ENCODE measurements at places on chromosomes 3 and 15. TPM values are rescaled to one million over a fixed set of nuclear protein-coding genes. Genes with fewer than 3 reads are reported as not detected.

DNA sequence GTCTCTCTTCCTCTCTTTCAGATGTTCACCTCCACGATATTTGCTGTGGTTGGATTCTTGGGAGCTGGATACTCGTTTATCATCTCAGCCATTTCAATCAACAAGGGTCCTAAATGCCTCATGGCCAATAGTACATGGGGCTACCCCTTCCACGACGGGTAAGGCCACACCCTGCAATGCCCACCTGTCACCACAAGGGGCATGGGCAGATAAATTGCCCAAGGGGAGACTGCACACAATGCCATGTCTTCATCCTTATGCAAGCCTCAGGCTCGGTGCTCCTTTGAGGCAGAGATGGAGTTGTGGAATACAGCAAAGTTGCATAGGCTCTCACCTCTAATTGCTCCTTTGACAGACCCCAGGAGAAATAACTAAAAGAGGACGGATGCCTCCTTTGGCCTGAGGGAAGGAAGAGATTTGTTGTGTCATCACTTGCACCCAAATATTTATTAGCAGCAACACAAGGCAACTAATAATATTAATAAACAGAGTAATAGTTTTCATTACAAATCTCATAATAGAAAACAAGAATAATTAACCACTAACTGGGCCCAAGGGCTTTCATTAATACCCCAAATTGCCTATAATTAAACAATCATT is 13.2 kb downstream of the TM4SF4 start:
- no peaks in the 10 kb centered on the region for H3K36me3 ChIP-seq
- H3K4me3 ChIP-seq: no peak overlapping the region
- DNase-seq: no peak
- H3K27ac ChIP-seq: no peak overlapping the region
- H3K27me3 ChIP-seq: no peaks in the 10 kb centered on the region
- no peaks in the 10 kb centered on the region for H3K4me1 ChIP-seq

DNA sequence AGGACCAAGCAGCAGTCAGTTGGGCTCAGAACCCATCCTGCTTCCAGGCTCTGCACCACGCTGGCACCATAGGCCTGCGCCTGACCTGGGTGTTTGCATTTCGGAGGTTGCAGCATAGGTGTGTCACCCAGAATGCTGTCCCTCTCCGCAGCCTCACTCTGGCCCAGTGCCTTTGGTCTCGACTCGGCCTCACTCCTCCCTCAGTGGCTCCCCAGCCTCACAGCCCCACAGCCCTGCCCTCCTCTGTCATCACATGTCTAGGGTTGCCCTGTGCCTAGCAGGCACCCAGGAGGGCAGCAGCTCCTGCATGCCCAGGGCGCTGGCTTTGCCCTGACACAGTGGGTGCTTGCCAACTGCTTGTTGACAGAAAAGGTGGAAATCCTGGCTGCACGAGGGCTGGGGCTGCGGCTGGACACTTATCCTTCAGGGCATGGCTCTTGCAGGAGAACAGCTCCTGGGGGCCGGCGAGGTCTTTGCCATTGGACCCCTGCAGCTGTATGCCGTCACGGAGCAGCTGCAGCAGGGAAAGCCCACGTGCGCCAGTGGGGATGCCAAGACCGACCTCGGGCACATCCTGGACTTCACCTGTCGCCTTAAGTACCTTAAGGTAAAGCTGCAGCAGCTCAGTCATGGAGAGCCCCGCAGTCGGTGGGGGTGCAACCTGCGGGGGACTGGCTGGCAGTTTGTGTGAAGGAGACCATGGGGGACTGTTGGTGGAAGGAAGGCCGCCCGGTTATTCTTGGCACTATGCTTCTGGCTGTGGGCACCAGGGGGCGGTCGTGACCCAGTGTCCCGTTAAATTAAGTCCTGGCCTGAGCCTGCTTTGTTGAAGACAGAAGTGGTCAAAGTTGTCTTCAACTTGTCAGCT is 16.2 kb downstream of the NISCH start:
- H3K4me1 ChIP-seq: peaks cover 37% of the 10 kb centered on the region
- no peaks in the 10 kb centered on the region for H3K27me3 ChIP-seq
- H3K36me3 ChIP-seq: peaks cover 82% of the 10 kb centered on the region
- DNase-seq: peak; percentile 85
- H3K4me3 ChIP-seq: no peak overlapping the region
- H3K27ac ChIP-seq: no peak overlapping the region

DNA sequence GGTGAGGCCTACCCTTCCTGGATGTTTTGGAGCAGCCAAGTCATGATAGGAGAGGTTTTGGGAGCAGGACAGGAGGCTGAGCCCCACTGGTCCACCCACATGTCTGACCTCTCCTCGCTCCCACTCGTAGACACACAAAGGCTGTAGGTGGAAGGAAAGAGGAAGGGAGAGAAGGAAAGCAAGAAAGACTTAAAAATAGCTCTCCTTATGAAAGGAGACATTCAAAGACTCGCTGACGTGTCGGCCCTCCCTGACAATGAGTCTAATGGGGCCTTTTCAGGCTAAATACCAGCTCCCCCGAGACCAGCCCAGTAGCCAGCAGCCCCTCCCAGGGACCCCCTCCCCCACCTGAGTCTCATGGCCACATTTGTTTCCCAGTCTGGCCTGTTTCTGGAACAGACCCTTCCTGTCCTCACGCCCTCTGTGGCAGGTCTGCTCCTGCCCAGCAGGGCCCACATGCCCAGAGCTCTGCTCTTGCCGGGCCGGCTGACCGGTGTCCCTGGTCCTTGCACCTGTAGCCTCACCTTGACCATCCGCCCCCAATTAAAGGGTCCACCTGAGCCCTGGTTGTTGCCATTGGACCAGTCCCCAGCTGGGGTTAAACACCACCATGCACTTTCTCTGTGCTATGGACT is 49.3 kb downstream of the FGD5 start:
- H3K27me3 ChIP-seq: no peaks in the 10 kb centered on the region
- no peak overlapping the region for H3K4me3 ChIP-seq
- H3K36me3 ChIP-seq: no peaks in the 10 kb centered on the region
- H3K4me1 ChIP-seq: peaks cover 3% of the 10 kb centered on the region
- H3K27ac ChIP-seq: peak overlapping the region; percentile 34

DNA sequence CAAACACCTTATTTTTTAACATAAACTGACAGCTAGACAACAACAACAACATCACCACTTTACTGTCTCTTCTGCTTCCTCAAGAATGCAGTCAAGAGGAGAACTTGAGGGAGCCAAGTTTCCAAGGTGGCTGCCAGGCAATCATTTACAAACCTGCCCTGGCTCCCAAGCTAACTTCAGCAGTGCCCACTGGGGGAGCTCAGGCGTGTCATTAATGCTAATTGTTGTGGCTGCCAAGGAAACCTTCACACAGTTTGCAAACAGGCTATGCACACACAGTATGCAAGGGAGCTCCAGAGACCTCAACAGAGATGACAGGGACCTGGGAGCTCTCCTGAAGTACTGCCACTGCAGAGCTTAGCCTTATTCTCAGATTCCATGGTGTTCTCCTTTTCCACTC is 2.1 kb downstream of the DZIP1L start:
- no peak overlapping the region for H3K4me3 ChIP-seq
- no peaks in the 10 kb centered on the region for H3K27me3 ChIP-seq
- no peaks in the 10 kb centered on the region for H3K36me3 ChIP-seq
- no peak for DNase-seq
- no peak overlapping the region for H3K27ac ChIP-seq

- no peak overlapping the region for H3K27ac ChIP-seq
- H3K36me3 ChIP-seq: no peaks in the 10 kb centered on the region
- DNase-seq: no peak
- H3K4me1 ChIP-seq: no peaks in the 10 kb centered on the region
Measured at GRCh38 chr3:148642214-148642613, 55.5 kb upstream of the AGTR1 start.

GRCh38 chr3:42735019-42735418 is 32.4 kb upstream of the HHATL start:
- no peaks in the 10 kb centered on the region for H3K4me1 ChIP-seq
- H3K27ac ChIP-seq: no peak overlapping the region
- no peaks in the 10 kb centered on the region for H3K27me3 ChIP-seq
- no peaks in the 10 kb centered on the region for H3K36me3 ChIP-seq
- no peak for DNase-seq

DNA sequence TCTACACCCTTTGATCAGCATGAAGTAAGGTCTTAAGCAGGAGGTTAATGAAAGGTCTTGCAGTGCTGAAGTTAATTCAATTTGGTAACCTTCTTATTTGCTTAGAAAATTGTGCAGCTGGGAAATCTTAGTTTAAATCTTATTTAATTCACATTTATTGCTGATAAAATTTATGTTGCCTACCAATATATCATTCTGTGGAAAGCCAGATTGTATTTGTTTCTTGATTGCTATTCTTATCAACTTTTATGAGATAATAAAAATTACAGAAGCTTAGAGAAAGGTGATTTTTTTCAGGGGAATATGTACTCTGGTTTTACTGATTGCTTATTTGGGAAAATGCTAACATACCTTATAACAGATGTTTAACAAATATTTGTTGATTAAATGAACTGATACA is 64.0 kb upstream of the PAQR5 start:
- no peaks in the 10 kb centered on the region for H3K27me3 ChIP-seq
- no peaks in the 10 kb centered on the region for H3K4me1 ChIP-seq
- no peaks in the 10 kb centered on the region for H3K36me3 ChIP-seq

- no peak overlapping the region for H3K27ac ChIP-seq
- H3K4me3 ChIP-seq: peak overlapping the region; percentile 41
- no peaks in the 10 kb centered on the region for H3K36me3 ChIP-seq
- no peaks in the 10 kb centered on the region for H3K27me3 ChIP-seq
- no peak for DNase-seq
Measured at GRCh38 chr15:58506783-58507668, 75.2 kb downstream of the LIPC start.

DNA sequence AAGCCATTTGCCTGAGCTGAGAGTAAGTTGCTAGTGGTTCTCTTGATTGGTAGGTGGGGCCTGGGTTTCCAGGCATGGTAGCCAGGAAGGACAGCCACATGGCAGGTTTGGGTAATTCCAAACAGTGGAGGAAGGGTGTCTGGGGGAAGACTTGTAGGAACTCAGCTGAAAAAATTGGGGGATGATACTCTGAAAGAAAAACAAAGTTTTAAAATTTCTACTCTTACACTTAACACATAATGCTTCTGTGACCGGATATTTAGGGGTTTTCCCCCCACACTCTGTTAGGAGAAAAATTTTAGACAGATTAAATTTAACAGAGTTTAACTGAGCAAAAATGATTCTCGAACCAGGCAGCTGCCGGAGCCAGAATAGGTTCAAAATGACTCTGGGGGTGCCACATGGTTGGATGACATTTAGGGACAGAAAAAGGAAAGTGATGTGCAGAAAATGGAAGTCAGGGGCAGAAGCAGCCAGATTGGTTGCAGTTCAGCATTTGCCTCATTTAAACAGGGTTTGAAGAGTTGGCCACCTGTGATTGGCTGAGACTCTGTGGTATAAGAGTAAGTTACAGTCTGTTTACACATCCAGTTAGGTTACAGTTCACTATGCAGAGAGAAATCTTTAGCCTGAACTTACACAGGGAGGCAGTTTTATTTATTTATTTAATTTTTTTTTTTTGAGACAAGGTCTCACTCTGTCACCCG is 8.1 kb downstream of the B2M start:
- no peak for DNase-seq
- no peak overlapping the region for H3K4me3 ChIP-seq
- H3K4me1 ChIP-seq: peaks cover 100% of the 10 kb centered on the region
- H3K27ac ChIP-seq: peak overlapping the region; percentile 77
- H3K27me3 ChIP-seq: no peaks in the 10 kb centered on the region

DNA sequence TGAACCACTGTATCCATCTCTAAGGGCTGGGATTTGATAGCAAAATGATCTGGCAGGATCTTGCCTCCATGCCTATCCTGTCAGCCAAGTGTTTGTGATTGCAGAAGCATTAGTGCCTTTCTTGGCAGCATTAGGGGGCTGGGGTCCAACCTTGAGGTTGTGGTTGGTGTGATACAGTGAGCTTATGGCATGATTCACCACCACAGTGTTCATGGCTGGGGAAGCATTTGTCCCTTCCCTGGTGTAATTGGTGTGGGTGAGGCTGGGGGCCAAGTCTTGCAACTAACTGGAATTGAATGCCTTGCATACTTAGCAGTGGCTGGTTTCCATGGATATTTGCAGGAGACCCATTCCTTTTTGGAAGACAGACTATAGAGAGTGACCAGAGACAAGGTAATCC is 271.0 kb upstream of the TBL1XR1 start:
- H3K36me3 ChIP-seq: no peaks in the 10 kb centered on the region
- H3K4me1 ChIP-seq: no peaks in the 10 kb centered on the region
- no peak overlapping the region for H3K27ac ChIP-seq
- no peaks in the 10 kb centered on the region for H3K27me3 ChIP-seq

GRCh38 chr3:72337480-72337855 is 510.8 kb downstream of the SHQ1 start:
- DNase-seq: no peak
- no peaks in the 10 kb centered on the region for H3K36me3 ChIP-seq
- H3K4me3 ChIP-seq: no peak overlapping the region
- no peaks in the 10 kb centered on the region for H3K27me3 ChIP-seq
- peaks cover 11% of the 10 kb centered on the region for H3K4me1 ChIP-seq
- H3K27ac ChIP-seq: no peak overlapping the region

- no peak overlapping the region for H3K4me3 ChIP-seq
- no peaks in the 10 kb centered on the region for H3K36me3 ChIP-seq
- H3K4me1 ChIP-seq: peaks cover 14% of the 10 kb centered on the region
- H3K27ac ChIP-seq: peak overlapping the region; percentile 84
- DNase-seq: no peak
Measured at GRCh38 chr3:196220587-196220986, 4.3 kb downstream of the SLC51A start.

DNA sequence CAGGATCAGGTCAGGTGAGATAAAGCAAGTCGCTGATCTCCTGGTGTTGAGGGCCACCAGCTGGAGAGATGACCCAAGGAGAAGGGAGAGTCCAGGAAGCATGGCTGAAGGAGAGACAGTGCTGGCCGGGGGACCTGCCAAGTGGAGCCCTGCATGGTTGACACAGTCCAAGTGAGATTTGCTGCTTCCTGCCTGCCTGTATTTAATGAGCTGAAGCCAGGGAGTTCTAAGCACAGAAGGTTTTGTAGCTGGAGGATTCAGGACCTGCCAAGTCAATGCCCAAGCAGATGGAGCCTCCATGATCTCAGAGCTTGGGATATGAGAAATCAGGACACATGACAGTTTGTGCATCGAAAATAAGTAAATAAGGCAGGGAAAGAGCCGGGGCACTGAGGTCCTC is 125.6 kb downstream of the SRGAP3 start:
- no peak overlapping the region for H3K4me3 ChIP-seq
- no peak for DNase-seq
- no peak overlapping the region for H3K27ac ChIP-seq
- no peaks in the 10 kb centered on the region for H3K36me3 ChIP-seq
- no peaks in the 10 kb centered on the region for H3K4me1 ChIP-seq

DNA sequence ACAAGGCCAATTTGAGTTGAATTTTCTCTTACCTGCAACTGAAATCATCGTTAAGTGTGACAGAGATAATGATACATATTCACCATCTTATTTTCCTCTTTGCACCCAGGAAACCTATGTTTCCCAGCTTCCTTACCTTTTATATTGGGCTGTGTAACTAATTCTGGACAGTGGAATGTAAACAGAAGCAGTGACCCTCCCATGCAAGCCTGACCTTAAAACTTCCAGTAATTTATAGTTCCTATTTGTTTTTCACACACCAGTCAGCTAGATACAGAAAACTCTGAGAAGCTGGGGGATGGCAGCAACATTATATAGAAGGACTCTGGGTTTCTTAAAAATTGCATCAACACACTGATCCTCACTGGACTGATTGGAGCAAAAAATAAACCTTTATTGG is 4.5 kb upstream of the ZNF280D start:
- no peak overlapping the region for H3K4me3 ChIP-seq
- H3K36me3 ChIP-seq: no peaks in the 10 kb centered on the region
- no peak overlapping the region for H3K27ac ChIP-seq
- no peak for DNase-seq

- H3K27me3 ChIP-seq: peaks cover under 1% of the 10 kb centered on the region
- no peaks in the 10 kb centered on the region for H3K4me1 ChIP-seq
- H3K4me3 ChIP-seq: no peak overlapping the region
Measured at GRCh38 chr3:66561367-66561766, 60.5 kb upstream of the LRIG1 start.

Gene ABHD10
- 28.1 TPM for total RNA-seq

Gene RASL12
- total RNA-seq: 9.4 TPM

Gene OR5K1
- not detected for total RNA-seq

Gene ANXA2
- total RNA-seq: 337 TPM

Gene NECTIN3
- 9.8 TPM for total RNA-seq

Gene CLDN18
- not detected for total RNA-seq
